ENCODE measurements at places on chromosomes 13 and 19. TPM values are rescaled to one million over a fixed set of nuclear protein-coding genes. Genes with fewer than 3 reads are reported as not detected.

Gene ZNF729
- not detected for total RNA-seq

DNA sequence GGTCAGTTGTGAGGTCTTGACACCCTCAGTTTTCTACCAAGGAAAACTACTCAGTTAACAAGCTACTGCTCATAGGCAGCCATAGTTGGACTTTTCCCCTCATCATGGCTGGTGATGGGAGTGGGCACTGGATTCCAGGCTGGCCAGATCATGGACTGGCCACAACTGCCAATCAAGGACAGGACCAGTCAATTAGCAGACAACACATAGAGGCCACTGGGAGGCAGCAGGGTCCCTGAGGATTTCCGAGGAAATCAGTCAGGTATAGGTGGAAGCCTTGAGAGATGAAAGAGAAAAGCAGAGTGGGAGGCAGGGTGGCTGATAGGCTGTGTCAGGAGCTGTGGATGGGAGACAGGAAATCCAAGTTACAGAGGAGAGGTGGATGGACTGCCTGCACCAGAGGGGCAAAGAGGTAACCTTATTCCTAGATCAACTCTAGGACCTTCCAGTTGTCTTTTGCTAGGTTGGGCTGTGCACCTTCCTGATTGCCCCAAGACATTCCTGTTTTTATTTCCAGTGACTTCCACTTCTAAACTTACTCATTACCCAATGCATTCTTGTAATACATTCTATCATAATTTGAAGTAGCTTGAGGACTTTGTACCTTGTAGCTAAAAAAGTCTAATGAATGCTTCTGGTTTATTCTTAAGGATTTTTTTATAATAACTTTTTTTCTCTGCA, 361.8 kb downstream of the KCNRG start:
- DNase-seq, result no peak

Gene LILRB1
- 44.4 TPM for total RNA-seq

DNA sequence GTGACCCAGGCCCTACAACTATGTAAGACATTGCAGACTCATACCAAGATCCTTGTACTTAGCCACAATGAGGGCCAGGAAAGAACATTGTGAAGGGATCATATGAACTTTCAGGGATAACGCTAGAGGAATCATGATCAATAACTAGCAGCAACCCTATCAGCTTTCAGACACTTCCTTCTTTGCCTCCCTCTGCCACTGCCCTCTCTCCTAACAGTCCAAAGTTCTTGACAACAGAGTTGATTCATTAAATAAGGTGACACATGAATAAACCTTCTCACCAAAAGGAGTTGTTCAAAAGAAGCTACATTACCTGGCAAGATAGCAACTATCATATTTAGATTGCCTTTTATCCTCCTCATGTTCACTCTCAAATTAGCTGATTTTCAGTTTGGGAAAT, 272.2 kb upstream of the DACH1 start:
- no peak for DNase-seq

- DNase-seq, result no peak
Measured at GRCh38 chr19:2079076-2079864, 16.9 kb downstream of the MOB3A start.

DNA sequence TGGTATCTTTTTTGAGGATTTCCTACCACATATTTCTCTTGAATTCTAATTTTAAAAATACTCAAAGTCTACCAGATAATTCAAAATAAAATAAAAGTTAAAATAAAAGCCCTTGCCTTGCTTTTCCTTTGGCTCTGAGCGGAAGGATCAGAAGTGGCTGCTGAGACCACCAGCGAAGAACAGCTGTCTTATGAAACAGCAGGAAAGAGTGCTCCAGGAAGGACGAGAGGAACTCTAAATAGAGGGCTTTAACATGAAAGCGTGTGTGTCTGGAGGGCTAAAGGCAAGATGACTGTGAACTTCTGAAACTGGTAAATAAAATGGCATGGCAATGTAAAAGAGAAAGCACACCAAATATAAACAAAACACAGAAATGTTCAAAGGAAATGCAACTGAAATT, 521.5 kb upstream of the SPRY2 start:
- no peak for DNase-seq

Gene SOHLH2
- not detected for total RNA-seq

Gene NKG7
- total RNA-seq, result 2,907 TPM

DNA sequence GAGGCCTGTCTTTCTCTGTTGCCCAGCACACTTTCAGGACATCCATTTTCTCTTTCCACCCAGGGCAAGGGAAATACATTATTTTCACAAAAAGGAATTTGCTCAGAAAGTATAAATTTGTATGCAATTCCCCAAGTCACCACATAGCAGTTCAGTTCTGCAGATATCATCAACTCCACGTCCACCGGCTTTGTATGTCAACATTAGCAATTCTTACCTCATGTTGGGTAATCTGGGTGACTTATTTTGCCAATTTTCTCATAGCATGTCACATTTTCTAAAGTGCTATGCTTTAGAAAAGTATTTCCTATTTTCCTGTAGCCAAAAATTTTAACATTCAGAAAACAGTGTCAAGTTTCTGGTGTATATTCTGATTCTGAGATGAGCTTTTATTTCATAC, 501.8 kb downstream of the EFNB2 start:
- DNase-seq, result no peak

Gene CEACAM16
- not detected for total RNA-seq

DNA sequence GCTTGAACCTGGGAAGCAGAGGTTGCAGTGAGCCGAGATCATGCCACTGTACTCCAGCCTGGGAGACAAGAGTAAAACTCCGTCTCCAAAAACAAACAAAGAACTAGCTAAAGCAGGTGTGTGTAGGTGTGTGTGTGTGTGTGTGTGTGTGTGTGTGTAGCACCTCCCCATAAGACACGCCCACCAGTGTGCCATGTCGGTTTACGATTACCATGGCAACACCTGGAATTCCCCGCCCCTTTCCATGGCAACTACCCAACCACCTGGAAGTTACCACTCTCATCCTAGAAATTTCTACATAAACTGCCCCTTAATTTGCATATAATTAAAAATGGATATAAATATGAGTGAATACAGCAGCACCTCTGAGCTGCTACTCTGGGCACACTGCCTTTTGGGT, 80.9 kb upstream of the ADGRE5 start:
- DNase-seq, result no peak

GRCh38 chr13:49498206-49498605, 2.5 kb downstream of the PHF11 start:
- DNase-seq, result peak; percentile 41

- DNase-seq, result no peak
Measured at GRCh38 chr13:75637181-75637750, 1.1 kb downstream of the LMO7 start.

GRCh38 chr19:40687525-40688016, 2.9 kb downstream of the NUMBL start:
- peak; percentile 65 for DNase-seq
